Activated T-helper 1 cell treated with anti-CD3 and anti-CD28 coated beads, Interleukin-12 subunit alpha, Interleukin-12 subunit beta, Interleukin-2, Interleukin-4 antibody, amounts not matched to agents 30 ng/mL and 10 ng/mL and 1 ng/mL, durations not matched to agents 14 hours and 24 hours and 36 hours (primary cell): ENCODE measurements at places on chromosomes 1 and 21. TPM values are rescaled to one million over a fixed set of nuclear protein-coding genes. Genes with fewer than 3 reads are reported as not detected.

DNA sequence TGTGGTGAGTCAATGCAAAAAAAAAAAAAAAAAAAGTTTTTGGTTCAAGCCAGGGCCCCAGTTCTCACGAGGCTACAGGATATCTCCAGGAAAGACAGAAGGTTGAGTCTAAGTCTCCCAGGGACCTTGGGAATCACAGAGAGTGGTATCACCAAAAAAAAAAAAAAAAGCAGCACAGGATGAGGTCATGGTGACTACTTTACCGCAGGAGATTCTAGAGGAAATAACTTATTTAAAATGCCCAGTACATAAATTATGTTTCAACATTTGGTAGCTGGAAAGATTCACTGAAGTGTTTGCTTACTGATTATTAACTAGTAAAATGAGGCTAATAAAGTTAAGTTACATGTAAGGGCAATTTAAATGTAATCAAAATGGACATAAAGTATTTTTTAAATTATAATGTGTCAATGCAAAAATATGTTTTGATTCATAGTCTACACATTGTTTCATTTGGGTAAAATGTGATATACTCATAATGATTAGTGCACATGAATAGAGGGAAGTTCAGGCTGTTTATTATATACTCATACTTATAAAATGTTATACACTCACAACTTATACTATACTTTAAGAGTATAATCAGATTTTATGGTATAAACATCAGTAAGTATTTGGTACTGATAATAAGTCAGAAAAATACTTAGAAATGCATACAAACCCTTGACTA lies 84.1 kb downstream of the PLPPR5 start:
- DNase-seq, result no peak

DNA sequence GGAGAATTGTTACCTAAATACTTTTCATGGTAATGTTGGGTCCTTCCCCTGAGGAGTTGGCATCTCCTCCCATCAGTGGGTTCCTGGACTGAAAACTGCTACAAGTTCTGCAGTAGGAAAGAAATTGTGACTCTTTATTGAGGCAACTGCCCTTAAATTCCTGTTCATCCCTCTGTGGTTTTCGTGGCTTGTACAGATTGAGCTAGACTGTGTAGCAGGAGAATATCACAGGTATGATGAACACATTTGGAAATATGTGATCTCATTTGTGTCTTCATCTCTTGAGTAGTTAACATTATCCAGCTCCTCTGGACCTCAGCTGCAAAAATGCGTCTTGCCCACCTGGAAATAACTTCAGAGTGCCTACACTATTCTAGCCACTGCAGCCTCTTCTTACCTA lies 390.6 kb downstream of the PTPRC start:
- DNase-seq, result no peak

- no peak for DNase-seq
These were observed 608.8 kb upstream of the CAMK1G start for GRCh38 chr1:208974717-208975116.

GRCh38 chr1:164191191-164191590 lies 367.8 kb upstream of the PBX1 start:
- no peak for DNase-seq

DNA sequence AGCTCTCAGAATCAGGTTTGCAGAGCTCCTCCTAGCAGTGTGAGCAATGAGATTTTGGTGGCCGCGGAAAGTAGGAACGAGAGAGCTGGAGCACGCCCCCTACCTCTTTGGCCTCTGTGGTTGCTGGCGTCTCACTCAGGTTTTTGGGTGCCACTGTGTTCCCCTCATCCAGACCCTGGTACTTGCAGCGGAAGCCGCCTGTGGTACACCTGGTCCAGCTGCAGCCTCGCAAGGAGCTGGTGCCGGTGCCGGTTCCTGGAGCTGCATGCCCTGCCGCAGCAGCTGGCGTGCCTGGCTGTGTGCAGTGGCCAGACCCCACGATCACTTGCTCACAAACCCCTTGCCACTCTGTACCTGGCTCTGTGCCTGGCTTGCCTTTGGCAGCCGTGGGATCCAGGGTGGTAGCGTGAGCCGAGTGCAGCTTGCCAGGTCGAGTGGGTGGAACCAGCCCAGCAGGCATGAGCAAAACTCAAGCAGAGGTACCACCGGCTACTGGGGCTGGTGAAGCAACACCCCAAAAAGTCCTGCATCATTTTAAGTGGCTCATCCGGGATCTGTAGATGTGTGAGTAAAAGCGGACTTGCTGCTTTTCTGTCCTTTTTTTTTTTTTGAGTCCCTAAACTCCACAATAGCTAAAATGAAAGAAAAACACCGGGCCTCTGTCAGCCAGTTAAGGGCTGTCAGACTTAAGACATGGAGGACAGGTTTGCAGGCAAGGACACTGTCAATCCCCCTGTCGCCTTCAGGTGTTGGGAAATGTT lies 844.9 kb downstream of the KCNT2 start:
- DNase-seq, result no peak

DNA sequence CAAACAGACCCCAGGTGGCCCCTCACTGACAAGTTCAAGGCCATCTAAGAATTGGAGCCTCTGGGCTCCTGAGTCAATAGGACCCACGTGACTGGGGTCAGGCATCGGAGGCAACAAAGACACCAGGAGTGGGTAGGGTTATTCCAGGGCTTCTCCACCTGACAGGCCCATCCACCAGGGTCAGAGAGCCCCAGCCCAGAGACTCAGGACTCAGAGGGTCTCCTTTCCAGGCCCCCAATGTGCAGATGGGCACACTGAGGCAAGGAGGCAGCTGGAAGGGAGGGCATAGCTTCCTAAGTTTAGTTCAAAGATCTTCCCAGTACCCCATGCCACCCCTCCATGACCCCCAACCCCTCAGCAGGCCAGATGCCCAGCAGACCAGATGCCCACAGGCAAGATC lies 388.6 kb downstream of the MATN1 start:
- DNase-seq, result no peak

DNA sequence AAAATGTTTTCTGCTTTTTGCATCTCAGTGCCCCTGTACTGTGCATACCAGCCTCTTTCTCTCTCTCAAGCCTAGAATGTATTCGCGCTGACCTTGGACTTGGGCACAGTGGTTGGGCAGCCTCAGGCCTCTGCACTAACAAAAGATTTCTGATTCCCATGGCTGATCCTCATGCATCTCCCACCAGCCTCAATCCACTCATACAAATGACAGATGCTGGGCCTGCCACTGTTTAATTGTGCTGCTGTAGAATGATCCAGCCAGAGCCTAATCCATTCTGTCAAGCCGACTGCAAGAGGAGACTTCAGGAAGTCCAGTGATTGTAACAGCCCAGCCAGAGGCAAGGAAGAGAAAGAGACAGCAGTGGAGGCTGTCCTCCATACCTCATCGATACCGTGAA lies 180.8 kb downstream of the ASTN1 start:
- no peak for DNase-seq

DNA sequence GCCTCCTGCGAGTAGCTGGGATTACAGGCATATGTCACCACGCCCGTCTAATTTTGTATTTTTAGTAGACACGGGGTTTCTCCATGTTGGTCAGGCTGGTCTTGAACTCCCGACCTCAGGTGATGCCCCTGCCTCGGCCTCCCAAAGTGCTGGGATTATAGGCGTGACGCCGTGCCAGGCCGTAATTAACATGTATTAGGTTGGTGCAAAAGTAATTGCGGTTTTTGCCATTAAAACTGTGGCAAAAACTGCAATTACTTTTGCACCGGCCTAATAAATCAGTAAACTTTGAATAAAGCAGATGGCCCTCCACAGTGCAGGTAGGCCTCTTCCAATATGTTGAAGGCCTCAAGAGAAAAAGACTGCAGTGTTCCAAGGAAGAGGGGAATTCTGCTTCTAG lies 35.4 kb downstream of the TNFRSF9 start:
- DNase-seq, result no peak

DNA sequence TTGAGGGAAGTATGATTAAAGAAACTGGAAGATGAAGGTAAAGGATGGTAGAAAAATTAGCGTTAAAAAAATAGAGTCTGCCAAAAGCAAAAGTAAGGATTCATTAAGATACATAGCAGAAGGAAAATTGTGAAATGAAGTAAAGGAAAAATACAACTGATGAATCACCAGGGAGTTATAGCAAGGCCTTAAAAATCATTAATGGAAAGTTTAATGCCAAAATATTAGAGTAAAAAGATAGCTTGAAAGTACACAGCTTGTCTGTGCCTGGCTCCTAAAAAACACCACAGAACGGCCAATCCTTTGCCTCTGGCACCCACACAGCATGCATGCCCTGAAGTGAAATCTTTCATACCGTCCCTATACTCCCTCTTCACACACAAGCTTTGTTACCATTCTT lies 66.9 kb upstream of the APOBEC4 start:
- no peak for DNase-seq

GRCh38 chr1:29305943-29306342 lies 69.6 kb downstream of the PTPRU start:
- DNase-seq, result no peak

DNA sequence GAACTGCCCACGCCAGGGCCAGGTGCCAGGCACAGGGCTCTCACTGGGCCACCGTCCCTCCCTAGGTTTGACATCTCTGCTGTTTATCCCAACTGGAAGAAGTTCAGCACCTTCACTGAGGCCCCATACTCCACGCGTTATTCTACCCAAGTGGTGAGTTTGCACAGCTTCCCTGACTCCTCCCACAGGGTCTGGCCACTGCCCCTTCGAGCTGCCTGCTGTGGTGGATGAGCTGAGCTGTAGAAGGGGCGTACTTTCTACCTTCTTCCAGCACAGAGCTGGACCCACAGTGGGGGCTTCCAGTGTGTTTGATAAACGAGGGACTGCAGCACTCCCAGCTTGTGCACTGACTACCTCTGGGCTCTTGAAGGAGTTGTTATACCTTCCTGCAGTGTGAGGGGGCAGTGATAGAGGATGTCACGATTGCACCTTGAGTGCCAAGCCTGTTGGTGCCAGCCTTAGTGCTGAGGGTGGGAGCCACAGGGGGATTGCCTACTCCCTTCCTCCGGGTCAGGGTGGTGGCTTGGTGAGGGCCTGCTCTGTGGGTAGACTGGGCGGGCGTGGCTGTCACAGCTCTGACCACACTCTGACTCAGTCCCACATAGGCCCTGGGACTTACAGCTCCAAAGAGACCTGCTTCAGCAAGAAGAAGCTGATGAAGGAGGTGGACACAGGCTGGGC lies 5.9 kb upstream of the TTC22 start:
- DNase-seq, result peak; percentile 24

DNA sequence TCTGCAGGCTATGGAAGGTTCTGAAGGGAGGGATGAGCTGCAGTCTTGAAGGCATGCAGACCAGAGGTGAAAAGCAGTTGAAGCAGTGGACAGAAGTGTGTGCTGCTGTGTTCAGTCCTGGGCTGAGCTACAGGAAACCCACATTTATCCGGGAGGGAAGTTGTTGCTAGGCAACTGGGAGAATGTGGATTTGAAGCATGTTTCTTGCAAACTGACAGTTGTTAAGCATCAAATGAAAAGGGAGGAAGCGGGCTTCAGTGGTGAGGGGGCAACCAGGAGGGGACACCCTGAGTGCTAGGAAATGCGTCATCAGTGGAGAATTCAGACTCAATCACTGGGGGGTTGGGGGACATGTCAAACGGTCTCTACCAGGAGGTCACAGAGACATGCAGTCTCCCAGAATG lies 28.7 kb downstream of the ABCA4 start:
- DNase-seq, result no peak

DNA sequence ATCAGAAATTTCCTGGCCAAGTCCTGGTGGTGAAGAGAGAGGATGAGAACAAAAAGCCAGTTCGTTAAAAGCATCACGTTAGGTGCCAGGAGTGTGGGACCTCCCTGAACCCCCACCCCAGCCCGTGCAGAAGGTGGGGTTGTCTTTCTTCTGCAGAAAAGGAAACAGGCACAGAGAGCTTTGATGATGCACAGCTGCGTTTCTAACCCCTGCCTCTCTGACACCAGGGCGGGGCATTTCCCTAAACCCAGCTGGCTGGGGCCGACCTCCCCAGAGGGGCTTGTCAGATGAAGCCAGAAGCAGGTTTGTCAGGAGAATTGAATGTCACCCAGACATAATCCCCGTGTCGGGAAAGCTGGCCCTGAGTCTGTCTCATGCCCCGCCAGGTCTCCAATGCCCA lies 189.3 kb upstream of the EDN2 start:
- DNase-seq, result peak; percentile 47

- no peak for DNase-seq
These were observed 12.1 kb upstream of the SGIP1 start for GRCh38 chr1:66521721-66522365.

DNA sequence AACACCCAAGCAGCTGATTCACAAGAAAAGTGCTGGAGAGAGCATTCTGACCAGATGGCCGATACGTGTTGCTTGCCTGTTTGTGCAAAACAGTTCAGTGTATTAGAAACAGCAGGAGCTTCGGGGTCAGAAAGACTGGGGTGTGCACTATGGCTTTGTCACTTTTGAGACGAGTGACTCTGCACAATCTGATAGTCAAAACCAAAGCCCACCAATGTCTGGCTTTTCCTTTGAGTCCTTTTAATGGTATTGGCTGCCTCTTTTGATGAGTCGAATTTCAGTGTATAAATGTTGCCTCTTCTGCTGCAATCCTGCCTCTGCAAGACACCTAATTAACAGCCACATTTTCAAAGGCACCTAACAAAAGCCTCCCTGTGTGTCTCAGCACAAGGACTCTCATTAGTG lies 444.6 kb downstream of the AJAP1 start:
- DNase-seq, result no peak

GRCh38 chr1:182580736-182581135 lies 8.3 kb downstream of the RNASEL start:
- no peak for DNase-seq

- DNase-seq, result no peak
These were observed 12.3 kb downstream of the STXBP3 start for GRCh38 chr1:108758796-108759195.

GRCh38 chr1:100785470-100786052 lies 66.0 kb downstream of the VCAM1 start:
- no peak for DNase-seq

Gene PRKACB
- total RNA-seq, result 20.8 and 22.7 TPM in 2 replicates

Gene RPS6KC1
- 7.2 and 7.5 TPM in 2 replicates for total RNA-seq

Gene NADK
- total RNA-seq, result 95.5 and 96.8 TPM in 2 replicates

Gene DNALI1
- not detected in 2 replicates for total RNA-seq

Gene TNFSF4
- 2.6 and 3.1 TPM in 2 replicates for total RNA-seq

Gene DYNLT5
- not detected in 2 replicates for total RNA-seq

Gene SLC22A15
- total RNA-seq, result 0.23 and 0.73 TPM in 2 replicates

Gene SLAMF7
- 43.7 and 53.6 TPM in 2 replicates for total RNA-seq

Gene FMOD
- total RNA-seq, result 3.4 and 4.1 TPM in 2 replicates
